GM13977 (cell line): ENCODE measurements at places on chromosomes 6 and 20.

GRCh38 chr6:5749016-5749650, 257.6 kb downstream of the NRN1 start:
- DNase-seq, result no peak

DNA sequence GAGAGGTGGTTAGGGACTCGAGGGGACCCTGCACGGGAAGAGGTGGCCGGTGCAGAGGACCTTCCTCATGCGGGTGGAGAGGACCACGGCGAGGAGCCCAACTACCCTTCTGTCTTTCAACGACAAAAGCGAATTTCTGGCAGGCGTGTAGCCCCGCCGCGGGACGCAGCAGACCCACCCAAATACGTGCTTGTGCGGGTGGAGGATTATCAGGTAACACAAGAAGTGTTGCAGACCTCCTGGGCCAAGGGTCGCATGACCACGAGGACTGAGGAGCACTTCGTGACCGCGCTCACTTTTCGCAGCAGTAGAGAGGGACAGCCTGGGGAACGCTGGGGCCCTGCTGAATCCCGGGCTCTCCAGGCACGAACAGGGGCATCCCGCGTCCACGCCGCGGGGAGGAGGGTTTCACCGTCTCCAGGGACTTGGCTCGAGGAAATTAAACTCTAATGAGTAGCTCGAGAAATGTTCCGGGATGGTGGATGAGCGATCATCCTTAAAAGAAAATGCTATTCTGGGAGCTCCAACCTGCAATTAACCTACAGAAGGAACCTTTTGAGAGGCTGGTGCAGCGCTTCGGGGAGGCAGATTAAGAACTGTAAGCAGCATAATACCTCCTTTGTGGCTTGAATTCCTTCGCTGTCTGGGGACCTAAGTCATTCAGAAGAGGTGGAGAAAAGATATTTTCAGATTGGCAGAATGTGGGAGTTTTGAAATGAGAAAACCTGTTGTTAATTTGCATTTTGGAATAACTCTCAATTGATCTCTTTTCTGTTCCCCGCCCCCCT, 804 bp downstream of the C6orf141 start:
- peak; percentile 12 for DNase-seq

- DNase-seq, result no peak
Measured at GRCh38 chr6:112204350-112204706, 50.0 kb downstream of the LAMA4 start.

- no peak for DNase-seq
Measured at GRCh38 chr6:159282421-159282820, 113.2 kb downstream of the FNDC1 start.

- no peak for DNase-seq
Measured at GRCh38 chr6:37311741-37312473, 41.9 kb upstream of the RNF8 start.

GRCh38 chr20:1389703-1390580, 2.9 kb downstream of the FKBP1A start:
- DNase-seq, result no peak

- no peak for DNase-seq
Measured at GRCh38 chr6:83113258-83113657, 45.8 kb downstream of the DOP1A start.

DNA sequence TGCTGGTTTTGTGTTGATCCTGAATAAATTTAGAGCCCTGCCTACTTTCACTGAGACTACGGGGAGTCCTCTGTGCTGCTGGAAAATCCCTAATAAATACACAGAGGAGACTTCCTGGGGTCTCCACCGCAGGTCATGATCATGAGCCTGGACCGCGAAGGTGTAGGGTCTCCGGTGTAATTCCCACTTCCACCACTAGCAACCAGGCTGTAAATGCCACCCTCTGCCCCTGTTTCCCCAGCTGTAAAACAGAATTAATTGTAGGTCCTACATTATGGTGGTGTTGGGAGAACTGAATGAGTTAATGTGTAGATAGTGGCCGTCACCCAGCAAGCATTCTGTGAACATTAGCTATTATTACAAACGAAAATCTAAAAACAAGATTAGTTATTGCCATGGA, 191.6 kb upstream of the THBS2 start:
- no peak for DNase-seq

GRCh38 chr6:161257793-161258457, 15.9 kb downstream of the AGPAT4 start:
- no peak for DNase-seq

DNA sequence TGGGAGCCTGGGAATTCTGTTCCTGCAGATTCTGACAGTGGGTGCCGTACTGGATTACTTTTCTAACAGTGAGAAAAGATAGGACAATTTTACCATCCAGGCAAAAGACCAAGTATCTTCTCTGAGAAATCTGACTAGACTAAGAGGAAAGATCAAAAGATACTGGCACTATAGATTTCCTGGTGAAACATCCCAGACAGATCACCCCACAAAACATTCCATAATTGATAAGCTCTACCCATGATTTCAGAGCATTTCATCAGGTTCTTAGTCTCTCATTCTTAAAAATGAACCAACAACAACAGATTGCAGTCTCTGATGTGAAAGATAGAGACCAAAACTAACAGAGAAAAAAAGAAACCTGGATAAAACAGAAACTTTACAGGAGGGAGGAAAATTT, 13.6 kb upstream of the UBR2 start:
- DNase-seq, result no peak

- DNase-seq, result no peak
Measured at GRCh38 chr6:152225241-152225934, 411.8 kb downstream of the SYNE1 start.

- DNase-seq, result no peak
Measured at GRCh38 chr6:168155821-168156741, 77.1 kb upstream of the FRMD1 start.

DNA sequence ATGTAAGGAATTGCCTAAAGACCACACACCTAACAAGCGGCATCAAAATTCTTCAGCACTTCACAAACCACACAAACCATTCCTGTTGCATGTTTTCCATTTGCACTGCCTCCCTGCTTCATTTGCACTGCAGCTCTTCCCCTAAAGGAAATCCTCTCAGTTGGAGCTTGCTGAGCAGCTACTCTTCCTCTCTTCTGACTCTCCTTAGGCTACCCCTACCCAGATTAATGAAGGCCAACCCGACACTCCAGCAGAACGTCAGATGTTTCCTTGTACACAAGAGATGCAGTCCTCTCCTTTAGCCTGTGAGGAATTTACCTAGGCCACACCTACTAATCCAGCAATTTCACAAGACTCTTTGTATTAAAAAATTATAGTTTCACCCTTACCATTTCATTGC, 8.1 kb downstream of the BEND6 start:
- no peak for DNase-seq

DNA sequence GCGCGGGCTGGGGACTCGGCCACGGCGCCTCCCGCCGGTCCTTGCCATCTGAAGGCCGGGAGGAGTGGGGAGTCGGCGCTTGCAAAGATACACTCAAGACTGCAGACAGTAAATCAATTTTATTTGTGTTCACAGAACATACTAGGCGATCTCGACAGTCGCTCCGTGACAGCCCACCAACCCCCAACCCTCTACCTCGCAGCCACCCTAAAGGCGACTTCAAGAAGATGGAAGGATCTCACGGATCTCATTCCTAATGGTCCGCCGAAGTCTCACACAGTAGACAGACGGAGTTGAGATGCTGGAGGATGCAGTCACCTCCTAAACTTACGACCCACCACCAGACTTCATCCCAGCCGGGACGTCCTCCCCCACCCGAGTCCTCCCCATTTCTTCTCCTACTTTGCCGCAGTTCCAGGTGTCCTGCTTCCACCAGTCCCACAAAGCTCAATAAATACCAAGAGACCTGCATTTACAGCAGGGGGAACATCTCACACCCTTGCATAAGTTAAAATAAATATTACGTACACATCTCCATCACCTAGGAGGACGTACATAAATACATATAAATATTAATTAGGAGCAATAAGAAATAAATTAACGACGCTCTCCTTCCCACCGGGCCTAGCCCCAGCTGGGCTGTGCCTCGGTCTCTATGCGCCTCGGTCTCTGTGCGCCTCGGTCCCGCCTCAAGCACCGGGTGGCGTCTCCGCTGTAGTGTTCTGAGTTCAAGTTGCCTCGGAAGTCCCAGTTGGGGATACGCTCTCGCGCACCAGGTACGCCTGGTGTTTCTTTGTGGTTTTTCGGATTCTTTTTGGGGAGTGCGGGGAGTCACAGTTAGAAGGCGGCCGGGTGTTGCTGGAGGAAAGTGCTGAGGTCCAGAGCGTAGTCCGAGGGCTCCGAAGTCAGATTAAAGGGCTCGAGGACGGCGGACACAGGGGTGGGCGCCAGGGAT, 889 bp upstream of the FLOT1 start:
- peak; percentile 45 for DNase-seq

- no peak for DNase-seq
Measured at GRCh38 chr6:137909533-137909932, 42.5 kb downstream of the TNFAIP3 start.

DNA sequence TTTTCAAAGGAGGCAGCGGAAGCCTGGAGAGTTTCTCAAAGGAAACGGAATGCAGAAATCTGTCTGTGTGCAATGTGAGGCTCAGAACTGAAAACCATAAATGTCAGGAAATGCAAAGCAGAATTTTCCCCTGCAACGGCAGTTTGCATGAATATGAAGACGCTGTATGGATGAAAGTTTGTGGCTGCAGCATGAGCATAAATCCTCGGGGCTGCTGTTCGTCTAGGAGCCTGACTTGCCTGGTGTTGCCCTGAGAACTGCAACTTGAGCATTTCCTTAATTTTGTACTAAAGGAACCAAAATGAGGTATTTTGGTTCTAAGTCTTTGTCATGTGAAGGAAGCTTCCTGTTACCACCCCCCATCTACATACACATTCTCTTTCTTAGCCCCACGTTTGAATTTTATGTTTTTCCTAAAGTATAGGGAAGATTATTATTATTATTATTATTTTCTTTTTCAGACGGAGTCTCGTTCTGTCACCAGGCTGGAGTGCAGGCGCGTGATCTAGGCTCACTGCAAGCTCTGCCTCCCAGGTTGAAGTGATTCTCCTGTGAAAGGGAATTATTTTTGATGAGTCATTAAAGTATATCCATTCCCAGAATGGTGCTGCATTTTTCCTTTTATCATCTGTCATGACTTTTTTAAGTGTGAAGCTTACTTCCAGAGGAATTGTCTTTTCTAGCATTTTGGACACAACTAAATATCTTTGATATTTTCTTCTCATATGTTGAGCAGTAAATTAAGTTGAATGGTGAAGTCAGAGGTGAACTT, 33.1 kb downstream of the MTHFD1L start:
- DNase-seq, result no peak

DNA sequence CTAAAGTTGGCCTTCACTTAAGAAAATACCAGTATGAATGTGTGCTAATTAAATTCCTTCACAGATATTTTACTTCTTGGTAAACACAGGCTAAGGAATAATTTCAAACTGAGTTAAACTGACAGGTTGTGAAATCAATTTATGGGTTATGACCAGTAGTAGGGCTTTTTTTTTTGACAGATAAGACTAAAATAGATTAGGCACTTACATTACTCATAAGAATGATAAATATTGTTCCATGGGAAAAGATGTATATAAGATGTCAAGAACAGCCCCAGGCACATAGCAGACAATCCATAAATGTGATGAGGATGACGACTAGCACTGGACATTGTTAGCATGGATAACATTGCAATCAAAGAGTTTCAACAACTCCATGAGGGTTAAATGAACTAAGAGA, 22.9 kb downstream of the NT5E start:
- DNase-seq, result no peak

DNA sequence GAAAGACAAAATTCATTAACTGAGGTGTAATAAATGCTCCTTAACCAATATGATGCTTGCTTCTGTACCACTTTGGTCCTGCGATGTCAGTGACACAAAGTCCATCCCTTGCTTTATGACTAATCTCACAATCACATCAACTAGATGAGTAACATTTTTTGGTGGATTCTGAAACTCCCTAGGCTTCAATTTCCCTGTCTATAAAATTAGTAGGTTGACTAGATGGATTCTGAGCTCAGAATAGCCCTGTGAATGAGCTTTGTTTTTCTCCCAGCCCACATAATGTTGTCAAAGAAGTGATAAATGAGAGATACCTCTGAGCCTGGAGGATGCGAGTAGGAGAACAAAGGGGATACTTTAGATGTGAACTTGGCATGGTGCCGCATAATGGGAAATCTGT, 9.1 kb downstream of the TXLNB start:
- DNase-seq, result no peak

DNA sequence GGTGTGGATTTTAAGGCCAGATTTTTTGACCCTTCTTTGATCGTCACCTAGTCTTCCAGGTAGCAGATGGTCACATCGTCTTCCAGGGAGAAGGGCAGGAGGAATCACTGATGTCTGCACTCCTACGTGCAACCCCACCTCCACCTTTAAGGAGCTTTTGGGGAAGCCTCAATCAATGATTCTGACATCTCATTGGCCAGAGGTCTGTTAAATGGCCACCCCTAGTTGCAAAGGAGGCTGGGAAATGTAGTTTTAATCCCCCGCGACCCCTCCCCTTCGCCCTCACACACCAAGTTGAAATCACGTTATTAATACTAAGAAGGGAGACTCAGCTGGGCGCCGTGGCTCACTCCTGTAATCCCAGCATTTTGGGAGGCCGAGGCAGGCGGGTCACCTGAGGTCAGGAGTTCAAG, 151.4 kb downstream of the BCAS1 start:
- no peak for DNase-seq

DNA sequence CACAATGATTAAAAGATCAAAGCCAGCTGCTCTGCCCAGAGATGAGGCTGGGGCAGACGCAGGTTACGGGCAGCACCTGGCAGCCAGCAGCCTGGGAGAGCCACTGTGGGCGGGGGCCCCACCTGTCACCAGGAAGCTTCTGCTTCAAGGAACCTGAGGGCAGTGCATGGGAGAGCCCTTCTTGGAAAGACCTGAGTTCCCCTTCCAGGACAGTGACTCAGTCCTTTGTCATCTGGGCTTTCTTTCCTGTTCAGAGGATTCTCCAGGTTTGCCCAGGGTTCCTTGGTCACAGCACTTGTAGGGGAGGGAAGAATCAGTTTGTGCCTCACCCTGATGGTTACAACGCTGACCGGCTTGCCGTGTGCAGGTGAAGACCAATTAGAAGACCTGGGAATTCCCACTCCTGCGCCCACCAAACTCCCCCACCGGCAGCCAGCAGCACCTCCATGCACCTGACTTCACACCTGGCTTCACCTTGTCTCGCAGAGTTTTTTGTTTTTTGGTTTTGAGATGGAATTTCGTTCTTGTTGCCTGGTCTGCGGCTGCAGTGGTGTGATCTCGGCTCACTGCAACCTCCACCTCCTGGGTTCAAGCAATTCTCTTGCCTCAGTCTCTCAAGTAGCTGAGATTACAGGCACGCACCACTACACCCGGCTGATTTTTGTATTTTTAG, 2.0 kb downstream of the ZBP1 start:
- no peak for DNase-seq

DNA sequence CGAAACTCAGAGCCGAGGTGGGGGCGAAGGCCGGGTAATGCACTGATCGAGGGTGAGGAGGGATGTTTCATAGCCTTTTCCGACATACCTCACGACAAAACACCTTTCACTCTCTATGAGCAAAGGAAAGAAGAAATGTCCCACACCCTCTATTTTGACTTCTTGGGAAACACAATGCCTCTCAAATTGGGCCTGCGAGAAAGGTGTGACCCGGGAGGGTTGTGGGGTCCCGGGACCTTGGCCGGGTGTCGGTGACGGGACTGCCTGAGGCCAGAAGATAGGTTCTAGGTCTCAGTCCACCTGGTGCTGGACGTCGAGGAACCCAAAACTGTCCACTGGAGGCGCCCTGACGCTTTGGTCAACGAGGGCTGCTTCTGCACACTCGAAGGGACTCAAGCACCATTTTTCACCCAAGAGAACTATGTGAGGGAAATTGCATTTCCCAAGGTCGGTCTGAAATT, 41.1 kb upstream of the OSTM1 start:
- peak; percentile 65 for DNase-seq

GRCh38 chr6:12265791-12266190, 24.4 kb upstream of the EDN1 start:
- no peak for DNase-seq
